ENCODE measurements at places on chromosomes 13 and 19.

DNA sequence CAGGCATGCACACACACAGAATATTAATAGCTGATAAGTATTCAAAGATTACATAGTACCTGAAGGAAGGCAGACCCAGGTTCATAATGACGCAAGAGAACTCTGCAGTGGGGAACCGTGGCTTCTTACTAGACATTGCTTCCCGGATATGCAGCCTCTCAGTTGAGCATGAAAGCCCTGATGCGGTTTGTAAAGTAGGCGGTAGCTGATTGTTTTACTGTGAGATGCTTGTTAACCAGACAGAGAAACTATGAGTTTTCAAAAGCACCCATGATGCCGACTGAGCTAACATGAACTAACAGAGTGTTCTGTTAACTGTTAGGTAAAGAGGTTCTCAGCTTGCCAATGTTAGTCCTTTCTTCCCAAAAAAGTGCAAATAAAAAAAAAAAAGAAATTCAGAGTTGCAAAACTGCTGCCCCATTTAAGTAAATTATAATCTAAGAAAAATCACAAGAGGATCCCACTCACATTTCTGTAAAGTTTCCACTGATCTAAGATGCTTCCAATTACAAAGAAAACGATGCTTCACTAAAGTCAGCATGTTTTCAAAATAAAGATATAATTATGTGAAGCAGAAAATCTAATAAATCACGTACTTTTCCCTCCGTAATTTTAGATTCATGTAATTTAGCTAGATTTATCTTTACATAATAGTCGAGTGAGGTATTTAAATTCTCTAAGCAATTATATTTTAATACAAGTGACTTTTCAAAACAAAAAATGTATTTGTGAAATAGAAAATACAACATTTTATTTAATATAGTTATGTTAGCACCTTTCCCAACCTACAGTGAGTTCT is 2.2 kb downstream of the FLT1 start:
- DNase-seq: no peak

- DNase-seq: no peak
Measured at GRCh38 chr13:43085545-43085944, 62.2 kb downstream of the DNAJC15 start.

DNA sequence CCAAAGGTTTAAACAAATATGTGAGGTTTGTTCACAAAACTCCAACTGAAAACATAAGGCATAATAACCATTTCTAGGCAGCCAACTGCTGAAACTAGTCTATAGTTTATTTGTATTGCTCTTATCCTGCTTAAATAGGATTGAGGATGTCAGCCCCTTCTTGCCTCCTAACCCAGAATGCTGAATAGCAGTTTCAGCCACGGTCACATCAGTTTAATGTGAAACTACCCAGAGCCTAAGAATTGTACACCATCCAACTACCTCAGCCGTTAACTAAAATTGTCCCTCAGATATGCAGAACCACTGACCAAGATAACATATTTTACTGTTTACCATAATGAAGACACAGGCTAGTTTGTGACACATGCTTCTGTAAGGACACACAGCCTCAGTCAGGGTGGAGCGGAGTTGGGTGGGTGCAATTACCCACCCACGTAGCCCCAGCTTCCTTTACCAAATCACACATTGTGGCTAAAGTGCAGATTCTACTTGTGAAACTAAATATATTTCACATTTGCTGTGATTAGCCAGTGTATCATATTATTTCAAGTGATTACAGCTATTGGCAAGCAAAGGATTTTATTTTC is 259.9 kb downstream of the EFNB2 start:
- no peak for DNase-seq

DNA sequence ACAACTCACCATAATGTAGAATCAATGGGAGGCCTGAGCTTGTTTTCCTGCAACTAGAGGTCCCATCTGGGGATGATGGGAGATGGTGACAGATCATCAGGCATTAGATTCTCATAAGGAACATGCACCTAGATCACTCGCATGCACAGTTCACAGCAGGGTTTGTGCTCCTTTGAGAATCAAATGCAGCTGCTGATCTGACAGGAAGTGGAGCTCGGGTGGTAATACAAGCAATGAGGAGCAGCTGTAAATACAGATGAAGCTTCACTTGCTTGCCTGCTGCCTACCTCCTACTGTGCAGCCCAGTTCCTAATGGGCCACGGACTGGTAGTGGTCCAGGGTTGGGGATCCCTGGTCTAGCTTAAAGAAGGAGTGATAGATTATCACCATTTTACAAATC is 33.0 kb downstream of the KPNA3 start:
- no peak for DNase-seq

GRCh38 chr19:40056505-40056904 is 474 bp upstream of the ZNF780B start:
- no peak for DNase-seq

- DNase-seq: no peak
Measured at GRCh38 chr19:14560776-14561108, 11.1 kb downstream of the NDUFB7 start.

- DNase-seq: no peak
Measured at GRCh38 chr13:59834801-59835200, 328.9 kb downstream of the DIAPH3 start.

DNA sequence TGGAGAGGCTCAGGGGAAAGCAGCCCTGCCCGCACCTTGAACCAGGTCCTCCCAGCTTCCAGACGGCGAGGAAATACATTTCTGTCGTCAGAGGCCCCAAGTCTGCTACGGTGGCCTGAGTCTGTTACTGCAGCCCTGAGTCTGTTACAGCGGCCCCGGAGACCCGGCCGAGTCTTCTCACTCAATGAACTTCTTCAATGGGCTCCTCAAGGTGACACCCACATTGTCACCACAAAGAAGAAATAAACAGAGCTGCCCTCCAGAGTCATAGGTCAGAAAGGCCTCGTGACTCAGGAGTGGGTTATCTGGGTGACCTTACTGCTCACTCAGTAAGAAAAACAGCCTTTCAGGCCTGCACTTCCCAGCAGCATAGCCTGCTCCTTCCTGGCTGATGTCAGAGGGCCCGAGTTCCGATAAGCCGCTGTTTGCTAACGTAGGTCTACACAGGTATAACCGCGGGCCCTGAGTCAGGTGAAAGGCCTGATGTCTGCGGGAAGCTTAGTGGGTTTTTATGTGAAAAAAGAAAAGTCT is 66.9 kb upstream of the TM9SF2 start:
- no peak for DNase-seq

GRCh38 chr19:7846155-7846646 is 16.2 kb downstream of the EVI5L start:
- no peak for DNase-seq

- no peak for DNase-seq
Measured at GRCh38 chr13:44932171-44932849, 57.0 kb downstream of the NUFIP1 start.

DNA sequence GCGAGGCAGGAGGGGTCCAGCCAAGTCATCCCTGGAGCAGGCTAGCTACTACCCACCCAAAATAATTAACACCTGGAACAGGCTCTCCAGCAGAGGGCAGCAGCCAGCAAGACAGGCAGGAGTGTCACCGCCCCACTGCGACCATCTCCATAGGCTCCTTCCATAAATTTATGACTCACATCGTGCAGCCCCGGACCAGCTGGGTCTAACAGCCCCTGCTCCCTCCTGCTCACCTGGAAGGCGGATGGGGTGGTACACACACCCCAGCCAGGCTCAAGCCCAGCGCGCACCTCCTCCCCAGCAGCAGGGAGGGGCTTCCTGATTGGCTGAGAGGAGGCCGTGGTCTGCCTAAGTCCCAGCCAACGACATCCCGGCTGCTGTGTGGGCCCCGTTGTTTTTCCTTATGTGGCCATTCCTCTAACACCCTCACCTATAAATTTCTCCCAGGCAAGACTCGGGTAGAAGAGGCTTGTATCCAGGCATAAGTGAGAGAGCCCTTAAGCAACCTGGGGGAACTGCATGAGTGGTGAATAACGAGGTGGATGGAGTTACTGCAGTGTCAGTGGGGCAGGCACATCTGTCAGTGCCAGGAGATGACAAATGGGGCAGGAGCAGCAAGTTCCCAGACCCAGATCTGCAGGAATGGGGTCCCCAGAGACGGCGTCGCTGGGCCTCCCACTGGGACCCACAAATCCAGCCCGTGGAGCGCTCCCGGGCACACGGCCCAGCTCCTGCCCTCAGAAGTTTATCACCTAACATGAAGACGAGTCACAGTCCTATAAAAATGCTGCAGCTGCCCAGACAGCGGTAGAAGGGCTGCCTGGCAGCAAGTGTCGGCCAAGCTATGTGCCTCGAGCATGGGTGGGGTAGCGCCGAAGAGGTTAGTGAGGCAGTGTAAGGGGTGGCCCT is 43.1 kb downstream of the CEBPG start:
- DNase-seq: peak; percentile 30

DNA sequence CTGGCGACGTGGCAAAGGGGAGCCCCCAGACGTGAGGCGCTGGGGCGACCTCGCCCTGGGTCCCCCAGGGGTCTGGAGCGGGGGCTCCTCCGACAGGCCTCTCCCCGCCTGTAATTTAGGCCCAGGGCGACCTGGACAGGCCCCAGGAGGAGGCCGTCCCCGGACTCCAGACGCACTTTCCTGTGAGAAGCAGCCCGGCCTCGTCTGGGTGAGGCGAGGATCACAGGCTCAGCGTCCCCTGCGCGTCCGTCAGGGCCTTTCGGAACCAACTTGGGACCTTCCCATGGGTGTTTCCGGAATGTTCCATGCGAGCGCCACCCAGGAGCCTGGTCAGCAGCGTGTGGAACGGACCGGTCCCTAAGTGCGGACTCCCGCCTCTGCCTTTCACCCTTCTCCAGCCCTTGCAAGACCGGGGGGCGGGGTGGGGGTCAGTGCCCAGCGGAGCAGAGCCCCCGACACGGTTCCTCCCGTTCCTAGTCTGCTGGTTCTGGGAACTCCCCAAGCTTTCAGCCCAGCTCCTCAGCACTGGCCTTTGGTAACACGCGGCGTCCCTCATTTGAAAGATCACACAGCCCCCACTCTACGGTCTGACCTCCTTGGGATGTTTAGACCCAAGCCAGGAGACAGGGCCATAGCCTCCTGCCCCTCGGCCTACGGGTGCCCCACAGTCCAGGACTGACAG is 1.1 kb upstream of the GRTP1 start:
- no peak for DNase-seq

DNA sequence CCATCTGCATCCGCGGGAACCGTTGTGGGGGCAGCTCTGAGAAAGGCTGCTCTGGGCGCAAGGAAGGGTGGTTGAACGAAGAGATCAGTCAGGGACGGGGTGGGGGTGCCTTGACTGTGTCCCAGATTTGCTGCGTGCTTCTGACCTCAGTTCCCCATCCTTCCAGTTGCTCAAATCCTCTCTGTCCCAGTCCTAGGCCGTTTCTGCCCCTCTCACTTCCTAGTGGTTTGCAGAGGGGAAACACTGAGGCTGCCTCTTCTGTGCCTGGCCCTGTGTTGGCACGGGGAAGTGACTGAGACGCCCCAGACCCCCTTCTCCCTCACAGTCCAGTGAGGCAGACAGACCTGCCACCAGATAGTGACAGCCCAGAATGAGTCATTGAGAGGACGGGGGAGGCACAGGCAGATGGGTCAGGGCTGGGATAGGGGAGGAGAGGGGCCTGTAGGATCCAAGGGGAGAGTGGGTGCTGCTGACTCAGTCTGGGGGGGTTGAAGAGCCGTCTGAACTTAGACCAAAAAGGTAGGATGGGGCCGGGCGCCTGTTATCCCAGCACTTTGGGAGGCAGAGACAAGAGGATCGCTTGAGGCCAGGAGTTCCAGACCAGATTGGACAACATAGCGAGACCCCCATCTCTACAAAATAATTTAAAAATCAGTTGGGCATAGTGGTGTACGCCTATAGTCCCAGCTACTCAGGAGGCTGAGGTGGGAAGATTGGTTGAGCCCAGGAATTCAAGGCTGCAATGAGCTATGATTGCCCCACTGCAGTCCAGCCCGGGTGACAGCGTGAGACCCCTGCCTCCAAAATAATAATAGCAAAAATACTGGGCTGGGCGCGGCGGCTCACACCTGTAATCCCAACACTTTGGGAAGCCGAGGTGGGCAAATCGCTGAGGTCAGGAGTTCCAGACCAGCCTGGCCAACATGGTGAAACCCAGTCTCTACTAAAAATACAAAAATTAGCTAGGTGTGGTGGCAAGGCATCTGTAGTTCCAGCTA is 26.5 kb downstream of the NUMBL start:
- DNase-seq: no peak

GRCh38 chr19:33621811-33622504 is at the start of gene CHST8:
Gene CHST8 (plus strand): TSS chr19:33621953. CDS start chr19:33689262, 67,309 bp downstream.
- DNase-seq: peak; percentile 4

DNA sequence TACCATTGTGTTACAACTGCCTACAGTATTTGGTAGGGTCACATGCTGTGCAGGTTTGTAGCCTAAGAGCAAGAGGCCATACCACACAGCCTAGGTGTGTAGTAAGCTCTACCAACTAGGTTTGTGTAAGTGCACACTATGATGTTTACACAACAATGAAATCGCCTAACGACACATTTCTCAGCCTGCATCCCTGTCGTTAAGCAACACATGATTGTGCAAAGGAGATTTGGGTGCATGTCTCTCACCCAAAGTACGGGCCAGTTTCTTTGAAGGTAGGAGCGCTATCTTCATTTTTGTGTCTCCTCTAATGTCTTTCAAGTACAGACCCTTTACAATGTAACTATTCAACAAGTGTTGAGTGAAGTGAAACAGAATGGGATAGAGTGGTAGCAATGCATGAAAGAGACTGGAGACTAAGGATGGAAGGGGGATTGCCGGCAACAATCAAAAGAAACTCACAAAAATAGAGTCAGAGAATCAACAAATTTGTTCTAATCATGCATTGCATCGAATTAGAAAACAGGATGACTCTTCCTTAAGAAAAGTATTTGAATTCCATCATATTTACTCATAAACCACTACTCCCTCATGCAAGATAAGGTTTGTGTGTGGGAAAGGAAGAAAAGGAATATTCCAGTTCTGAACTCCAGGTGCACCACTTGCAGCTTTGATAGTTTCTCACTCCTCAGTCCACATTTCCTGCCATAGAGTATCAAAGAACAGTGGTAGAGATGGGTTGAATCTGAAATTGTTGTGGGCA is 60.2 kb upstream of the TNFRSF19 start:
- DNase-seq: no peak

- DNase-seq: no peak
Measured at GRCh38 chr13:109131698-109132257, 502.4 kb downstream of the MYO16 start.

DNA sequence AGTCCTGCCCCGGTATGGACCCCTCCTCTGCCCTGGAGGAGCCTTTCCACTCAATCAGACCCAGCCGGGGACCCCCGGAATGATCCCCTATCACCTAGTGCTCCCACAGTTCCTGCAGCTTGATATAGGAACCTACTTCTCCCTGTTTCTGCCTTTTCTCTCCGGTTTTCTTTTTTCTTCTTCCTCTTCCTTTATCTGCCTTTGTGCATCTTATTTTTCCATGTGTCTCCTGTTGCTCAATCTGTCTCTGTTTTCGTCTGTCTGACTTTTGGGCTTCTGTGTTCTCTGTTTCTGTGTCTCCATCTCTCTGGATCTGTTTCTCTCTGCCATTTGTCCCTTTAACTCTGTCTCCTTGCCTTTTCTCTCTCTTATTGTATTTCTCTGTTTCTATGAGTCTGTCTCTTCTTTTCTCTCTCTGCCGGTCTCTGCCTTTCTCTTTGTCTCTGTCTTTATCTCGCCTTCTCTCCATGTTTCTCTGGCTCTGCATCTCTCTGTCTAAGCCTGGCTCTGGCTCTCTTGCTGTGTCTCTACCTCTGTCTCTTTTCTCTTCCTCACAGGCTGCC is 10.0 kb downstream of the MEGF8 start:
- no peak for DNase-seq

GRCh38 chr19:42422901-42423461 is 4.2 kb downstream of the LIPE start:
- DNase-seq: no peak
